ENCODE measurements at places on chromosomes 3 and 15.
A peak's percentile ranks its signal among the peaks of the same experiment; 100 is the strongest.

- no peak for DNase-seq
Observed at GRCh38 chr3:142802891-142803290, 79.1 kb downstream of the TRPC1 start.

GRCh38 chr3:106157411-106157810, 288.6 kb upstream of the CBLB start:
- no peak for DNase-seq

- DNase-seq, result no peak
Observed at GRCh38 chr3:161395115-161396012, 24.0 kb upstream of the SPTSSB start.

DNA sequence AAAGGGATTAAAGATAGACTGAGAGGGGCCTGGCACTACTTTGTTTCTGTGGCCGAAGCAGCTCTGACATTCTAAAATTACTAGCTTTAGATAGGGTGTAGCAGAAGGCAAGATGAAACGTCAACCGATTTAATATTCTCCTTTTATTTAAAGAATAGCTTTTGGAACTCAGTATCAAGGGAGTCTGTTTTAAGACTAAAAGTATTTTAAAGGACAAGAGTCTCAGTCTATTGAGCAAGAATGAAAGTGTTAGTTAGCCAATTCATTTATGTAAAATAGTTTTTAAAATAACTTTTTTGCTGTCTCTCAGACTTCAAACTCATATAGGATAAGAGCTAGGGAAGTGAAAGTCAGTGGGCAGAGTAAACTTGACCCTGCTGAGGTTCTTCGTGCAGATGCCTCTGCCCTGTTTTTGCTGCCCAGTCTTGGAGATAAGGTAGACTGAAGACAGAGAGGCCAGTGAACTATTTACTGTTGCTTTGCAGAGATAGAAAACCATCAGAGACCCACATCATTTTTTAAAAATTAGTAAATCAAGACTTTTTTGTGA, 1090.9 kb downstream of the ROBO2 start:
- no peak for DNase-seq

GRCh38 chr15:45456212-45457106, 66.1 kb downstream of the SLC30A4 start:
- no peak for DNase-seq

DNA sequence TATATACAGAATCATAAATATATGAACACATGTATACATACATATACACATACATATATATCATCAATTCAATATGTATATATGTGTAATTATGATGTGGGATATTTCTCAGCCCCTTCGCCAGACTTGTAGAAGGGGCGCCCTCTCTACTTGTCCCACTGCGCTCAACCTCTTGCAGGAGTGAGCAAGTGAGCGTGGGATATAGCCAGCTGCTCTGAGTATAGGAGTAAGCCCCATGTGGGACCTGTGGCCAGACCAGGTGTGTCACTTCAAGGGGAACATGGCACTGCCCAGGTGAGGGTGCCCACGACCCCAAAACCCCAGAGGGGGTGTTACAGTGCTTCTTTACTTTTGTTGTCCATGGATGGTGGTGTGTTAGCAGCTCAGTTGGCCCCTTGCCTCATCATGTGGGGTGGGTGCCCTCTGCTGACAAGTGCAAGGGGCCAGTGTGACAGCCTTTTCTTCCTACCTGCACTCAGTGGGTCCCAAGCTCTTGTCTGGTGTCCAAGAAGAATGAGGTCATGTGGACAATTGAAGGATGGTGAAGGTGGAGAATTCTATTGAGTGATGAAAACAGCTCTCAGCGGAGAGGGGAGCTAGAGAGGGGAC, 304.1 kb downstream of the UNC13C start:
- DNase-seq, result no peak

- DNase-seq, result no peak
Observed at GRCh38 chr3:194091141-194091540, 44.8 kb upstream of the HES1 start.

GRCh38 chr3:172476347-172476746, 28.1 kb upstream of the GHSR start:
- DNase-seq, result no peak

DNA sequence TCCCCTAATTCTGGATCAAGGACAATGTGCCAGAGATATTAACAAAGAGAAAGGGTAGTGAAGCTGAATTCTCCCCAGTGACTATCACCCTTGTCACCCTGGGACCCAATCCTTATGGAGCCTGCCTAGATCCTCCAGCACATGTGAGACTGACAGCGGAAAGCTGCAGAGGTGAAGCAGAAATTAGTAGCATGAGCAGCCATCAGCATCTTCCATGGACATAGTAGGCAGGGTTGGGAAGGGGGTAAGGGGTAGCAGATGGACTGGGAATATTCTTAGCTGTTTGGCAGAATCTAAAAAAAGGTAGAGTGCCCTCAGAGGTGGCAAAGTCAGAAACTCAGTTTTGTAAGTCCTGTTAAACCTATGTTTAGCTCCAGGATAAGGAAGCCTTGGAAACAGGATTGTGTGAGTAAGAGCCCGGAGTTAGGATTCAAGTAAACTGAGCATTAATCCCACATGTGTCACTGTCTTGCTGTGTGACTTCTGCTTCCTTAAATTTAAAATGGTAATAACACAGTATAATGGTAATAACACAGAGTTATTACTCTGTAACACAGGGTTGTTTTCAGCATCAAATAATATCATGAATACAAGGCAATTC, 14.5 kb downstream of the GOLIM4 start:
- DNase-seq, result no peak

- DNase-seq, result no peak
Observed at GRCh38 chr15:51390241-51390965, 48.9 kb downstream of the GLDN start.

DNA sequence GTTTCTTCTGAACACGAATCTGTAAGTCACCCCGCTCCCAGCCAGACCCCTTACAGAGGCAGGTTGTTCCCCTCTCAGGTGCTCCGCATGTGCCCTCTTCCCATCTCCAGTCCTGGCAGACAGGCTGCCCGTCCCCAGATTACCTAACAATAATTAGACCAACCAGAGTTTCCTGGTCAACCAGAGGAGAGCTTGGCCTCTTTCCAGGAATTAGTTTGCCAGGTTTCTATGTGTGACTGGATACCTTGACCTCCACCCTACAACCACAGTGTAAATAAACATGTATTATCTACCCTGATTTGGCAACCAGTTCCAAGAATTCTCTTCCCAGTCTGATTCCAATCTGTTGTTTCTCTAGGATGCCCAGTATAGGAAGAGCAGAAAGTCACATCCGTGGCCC, 178.0 kb upstream of the UMPS start:
- no peak for DNase-seq

DNA sequence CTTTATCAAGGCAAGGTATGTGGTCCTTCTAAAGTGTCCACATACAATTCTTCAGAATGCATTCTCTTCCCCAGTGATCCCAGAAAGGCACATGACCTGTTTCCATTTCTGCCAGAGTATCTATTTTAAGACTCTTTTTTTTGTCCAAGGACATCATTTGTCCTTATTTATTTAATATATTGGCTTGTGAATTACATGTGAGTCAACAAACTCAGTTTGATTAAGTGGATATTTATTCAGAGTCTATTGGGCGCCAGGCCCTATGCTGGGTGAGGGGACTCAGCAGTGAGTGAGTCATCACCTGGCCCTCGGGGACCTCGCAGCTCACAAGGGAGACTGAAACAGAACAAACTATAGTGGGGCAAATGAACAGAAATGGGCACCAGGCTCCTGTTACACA, 136.8 kb downstream of the SNRK start:
- DNase-seq, result no peak

GRCh38 chr3:42345811-42346210, 64.6 kb downstream of the LYZL4 start:
- no peak for DNase-seq

DNA sequence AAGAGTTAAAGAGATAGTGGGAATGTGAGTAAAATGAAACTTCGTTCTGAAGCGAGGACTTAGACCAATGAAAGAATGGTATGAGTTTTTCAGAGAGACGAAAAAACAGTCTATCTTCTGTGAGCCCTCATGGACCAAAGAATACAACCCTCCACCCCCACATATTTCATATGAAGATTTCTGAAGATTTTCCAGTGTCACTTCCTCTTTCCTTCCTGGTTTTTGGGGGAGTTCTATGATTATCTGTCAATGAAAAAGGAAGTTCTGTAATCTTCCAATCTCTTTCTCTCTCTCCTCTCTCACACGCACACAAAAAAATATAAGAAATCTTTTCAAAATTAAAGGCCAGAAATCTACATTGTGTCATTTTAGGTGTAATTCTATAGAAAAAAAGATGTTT, 27.7 kb downstream of the CMSS1 start:
- no peak for DNase-seq

- peak; percentile 32 for DNase-seq
Observed at GRCh38 chr15:59138243-59138642, 33.3 kb downstream of the CCNB2 start.

DNA sequence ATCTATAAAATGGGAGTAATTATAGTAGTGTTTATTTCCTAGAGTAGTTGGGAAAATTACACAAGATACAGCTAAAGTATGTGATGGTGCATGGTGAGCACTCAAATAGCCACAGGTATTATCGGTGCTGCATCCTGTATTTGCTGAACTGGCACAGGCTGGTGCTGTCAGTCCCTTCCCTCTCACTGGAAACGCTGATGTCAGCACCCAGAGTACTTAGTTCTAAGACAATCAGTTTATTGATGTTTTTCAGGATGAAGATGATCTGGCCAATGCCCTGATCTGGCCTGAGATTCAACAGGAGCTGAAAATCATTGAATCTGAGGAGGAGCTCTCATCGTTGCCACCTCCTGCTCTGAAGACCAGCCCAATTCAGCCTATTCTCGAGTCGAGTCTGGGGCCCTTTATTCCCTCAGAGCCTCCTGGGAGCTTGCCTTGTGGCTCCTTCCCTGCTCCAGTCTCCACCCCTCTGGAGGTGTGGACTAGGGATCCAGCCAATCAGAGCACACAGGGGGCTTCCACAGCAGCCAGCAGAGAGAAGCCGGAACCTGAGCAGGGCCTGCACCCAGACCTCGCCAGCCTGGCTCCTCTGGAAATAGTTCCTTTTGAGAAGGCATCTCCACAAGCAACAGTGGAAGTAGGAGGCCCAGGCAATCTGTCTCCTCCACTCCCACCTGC, 49.7 kb downstream of the TMEM39A start:
- no peak for DNase-seq

DNA sequence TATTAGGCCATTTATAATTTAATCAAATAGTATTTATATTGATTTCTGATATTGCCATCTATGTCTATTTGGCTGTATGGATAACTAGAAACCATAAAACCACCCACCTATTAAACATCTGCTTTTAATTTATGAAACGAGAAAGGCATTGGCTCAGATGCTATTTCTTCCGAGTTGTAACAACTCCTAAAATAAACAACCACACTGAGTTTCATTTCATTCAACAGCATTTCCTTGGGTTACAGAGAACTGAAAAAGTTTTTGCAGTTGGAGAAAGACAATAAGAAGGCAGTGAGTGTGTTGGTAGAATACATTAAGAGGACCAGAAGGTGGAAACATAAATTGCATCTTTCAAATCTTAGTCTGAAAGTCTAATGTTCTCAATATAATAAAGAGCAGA, 79.1 kb downstream of the AQR start:
- no peak for DNase-seq

- DNase-seq, result no peak
Observed at GRCh38 chr3:8341821-8342247, 159.8 kb upstream of the LMCD1 start.

- DNase-seq, result no peak
Observed at GRCh38 chr3:111577798-111578685, 17.1 kb downstream of the ZBED2 start.

DNA sequence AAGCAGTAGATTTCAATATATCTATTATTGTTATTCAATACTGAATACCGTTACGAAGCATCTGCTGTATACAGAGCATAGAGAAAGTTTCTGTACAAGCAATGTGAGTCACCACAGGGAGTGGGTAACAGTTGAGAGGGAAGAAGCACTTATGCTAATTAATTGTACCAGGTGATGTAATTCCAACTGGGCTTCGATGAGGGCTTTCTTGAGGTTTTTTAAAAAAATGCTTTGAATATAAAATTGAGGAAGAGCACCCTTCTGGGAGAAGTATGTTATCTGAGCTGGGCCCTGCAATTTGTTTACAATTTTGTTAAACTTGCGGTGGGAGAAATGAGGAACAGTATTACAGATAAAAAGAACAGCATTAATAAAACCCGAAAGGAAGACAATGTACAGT, 197.9 kb downstream of the TPRG1 start:
- DNase-seq, result no peak

DNA sequence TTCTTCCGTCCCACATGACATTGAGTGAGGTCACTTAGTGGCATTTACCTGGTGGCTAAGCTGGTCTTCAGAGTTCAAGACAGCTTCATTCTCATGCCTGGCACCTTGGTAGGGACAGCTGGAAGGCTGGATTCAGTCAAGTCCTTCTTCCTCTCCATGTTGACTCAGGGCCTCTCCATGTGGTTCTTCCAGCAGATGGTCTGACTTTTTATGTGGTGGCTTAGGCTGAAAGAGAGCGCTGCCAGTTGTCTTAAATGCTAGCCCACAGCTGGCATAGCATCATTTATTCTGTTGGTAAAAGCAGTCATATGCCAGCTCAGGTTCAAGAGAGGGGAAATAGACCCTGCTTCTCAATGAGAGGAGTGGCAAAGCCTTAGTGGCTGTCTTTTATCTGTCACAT, 53.0 kb upstream of the CTDSPL start:
- no peak for DNase-seq

DNA sequence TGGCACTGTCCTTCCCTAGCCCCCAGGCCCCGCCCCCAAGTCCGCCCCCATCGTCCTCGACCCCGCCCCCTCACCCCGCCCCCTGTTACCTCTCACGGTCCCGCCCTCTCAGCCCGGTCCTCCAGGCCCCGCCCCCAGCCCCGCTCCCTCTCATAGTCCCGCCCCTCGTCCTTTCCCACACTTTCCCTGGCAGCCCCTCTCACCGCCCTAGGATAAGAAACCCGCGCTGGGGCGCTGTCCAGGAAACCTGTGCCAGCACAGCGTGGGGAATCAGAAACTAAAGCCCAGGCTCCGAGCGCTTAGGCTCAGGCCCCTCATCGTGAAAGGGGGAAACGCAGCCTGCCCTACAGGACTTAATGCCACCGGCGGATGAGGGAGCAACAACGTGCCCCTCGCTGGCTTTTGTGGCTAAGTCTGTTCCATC, 20.9 kb downstream of the TRPM1 start:
- DNase-seq, result no peak

GRCh38 chr15:83734487-83734886, 80.6 kb downstream of the ADAMTSL3 start:
- no peak for DNase-seq

GRCh38 chr3:184347321-184348056, 10.1 kb downstream of the FAM131A start:
- no peak for DNase-seq

GRCh38 chr15:82871832-82872484, 62.5 kb downstream of the WHAMM start:
- DNase-seq, result no peak

GRCh38 chr3:156727519-156728205, 53.3 kb downstream of the TIPARP start:
- no peak for DNase-seq

- no peak for DNase-seq
Observed at GRCh38 chr15:100111125-100112060, 230.4 kb downstream of the ADAMTS17 start.

GRCh38 chr3:12367346-12367745, 78.5 kb downstream of the PPARG start:
- no peak for DNase-seq

GRCh38 chr3:127884041-127884440, 31.0 kb upstream of the KBTBD12 start:
- DNase-seq, result no peak

GRCh38 chr15:62440362-62441105, 275.4 kb upstream of the C2CD4B start:
- no peak for DNase-seq

- DNase-seq, result no peak
Observed at GRCh38 chr3:160444411-160444810, 5.2 kb downstream of the TRIM59 start.
